ENCODE measurements at places on chromosomes 11 and 22. TPM values are rescaled to one million over a fixed set of nuclear protein-coding genes. Genes with fewer than 3 reads are reported as not detected.

GRCh38 chr11:63629426-63629825 is 15.2 kb upstream of the PLAAT3 start:
- DNase-seq, result no peak

DNA sequence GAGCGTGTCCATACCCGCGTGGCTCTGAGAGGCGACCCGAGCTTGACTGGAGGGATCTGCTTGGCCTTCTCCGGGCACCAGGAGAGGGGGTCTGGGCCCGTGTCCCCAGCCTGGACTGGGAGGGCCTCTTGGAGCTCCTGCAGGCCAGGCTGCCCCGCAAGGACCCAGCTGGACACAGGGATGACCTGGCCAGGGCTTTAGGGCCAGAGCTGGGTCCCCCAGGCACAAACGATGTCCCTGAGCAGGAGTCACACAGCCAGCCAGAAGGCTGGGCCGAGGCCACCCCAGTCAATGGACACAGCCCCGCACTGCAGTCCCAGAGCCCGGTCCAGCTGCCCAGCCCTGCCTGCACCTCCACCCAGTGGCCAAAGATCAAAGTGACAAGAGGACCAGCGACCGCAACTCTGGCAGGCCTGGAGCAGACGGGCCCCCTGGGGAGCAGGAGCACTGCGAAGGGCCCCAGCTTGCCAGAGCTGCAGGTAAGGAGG is 38.2 kb downstream of the TRIOBP start:
- no peak for DNase-seq

DNA sequence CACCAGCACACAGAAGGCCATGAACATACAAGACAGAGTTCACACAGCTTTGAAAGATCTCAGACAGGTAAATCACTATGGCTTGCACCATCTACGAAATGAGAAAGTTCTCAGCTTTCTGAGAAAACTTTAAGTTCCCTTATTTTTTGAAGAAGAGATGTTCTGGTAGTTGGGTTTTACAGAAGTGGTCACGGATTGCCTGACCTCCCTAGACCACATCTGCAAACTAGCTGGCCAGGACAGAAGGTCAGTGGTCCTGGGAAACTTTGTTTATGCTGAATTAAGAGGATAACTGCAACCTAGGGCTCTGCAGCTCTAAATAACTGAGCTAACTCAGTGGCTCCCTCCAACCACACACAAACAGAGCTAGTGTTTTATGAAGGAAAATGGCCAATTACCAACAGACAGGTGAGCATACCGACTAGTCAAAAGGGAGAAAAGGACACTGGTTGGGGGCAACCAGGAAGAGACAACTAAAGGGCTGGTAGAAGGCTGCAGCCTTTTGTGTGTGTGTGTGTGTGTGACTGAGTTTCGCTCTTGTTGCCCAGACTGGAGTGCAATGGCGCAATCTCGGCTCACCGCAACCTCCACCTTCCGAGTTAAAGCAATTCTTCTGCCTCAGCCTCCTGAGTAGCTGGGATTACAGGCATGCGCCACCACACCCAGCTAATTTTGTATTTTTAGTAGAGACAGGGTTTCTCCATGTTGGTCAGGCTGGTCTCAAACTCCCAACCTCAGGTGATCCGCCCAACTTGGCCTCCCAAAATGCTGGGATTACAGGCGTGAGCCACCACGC is 8.5 kb upstream of the SCN2B start:
- DNase-seq, result no peak

DNA sequence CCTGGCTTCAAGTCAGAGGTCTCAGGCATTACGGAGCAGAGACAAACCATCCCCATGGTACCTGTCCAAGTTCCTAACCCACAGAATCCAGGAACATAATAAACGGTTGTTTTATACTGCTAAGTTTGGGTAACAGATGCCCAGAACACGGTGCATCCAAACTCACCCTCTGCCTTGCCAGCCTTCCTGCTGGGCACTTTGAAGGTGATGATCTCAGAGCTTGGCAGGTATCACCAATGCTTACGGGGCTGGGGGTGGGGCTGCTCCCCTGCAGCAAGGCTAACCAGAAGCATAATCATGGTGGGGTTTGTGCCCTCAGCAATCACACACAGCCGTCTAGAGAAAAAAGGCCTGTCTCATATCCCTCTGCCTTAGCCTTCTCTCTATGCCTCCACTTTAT is 27.1 kb downstream of the DKK3 start:
- no peak for DNase-seq

Gene EXPH5
- total RNA-seq, result 1.3 TPM
